ENCODE measurements at places on chromosomes 7 and 10.

DNA sequence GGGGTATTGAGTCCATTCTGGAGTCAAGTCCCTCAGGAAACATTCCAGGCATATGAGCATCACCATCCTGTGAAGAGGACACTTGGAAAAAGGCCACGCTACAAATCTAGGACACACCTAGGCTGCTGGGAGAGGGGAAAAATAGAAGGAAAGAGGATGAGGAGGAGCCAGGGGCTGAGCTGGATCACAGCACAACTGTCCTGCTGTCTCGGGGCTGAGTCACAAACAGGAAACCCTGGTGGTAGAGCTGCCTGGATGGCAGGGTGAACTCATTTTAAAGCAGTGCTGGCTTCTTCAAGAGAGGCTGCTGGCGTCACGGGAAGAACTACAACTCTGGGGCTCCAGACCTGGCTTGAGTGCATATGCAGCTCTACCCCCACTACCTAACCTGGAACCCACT, 151.5 kb downstream of the RNF216 start:
- no peak for DNase-seq

DNA sequence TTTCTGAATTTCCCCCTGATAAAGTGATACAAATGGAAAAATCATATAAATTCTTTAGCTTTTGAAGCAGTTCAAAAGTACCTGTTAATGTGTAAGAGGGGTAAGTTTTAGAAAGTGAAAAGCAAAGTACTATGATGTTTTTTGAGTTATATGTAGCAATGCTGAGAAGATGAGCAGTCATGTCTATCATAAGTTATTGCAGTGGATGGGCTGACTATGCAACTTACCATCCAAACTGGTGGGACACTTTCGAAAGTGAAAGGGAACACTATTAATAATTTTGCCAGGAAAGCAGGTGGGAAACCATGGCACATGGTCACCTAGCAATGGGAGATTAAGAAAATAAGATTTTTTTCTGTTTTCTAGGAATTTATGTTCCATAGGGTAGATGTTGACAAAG, 4.1 kb downstream of the MINPP1 start:
- DNase-seq = no peak

DNA sequence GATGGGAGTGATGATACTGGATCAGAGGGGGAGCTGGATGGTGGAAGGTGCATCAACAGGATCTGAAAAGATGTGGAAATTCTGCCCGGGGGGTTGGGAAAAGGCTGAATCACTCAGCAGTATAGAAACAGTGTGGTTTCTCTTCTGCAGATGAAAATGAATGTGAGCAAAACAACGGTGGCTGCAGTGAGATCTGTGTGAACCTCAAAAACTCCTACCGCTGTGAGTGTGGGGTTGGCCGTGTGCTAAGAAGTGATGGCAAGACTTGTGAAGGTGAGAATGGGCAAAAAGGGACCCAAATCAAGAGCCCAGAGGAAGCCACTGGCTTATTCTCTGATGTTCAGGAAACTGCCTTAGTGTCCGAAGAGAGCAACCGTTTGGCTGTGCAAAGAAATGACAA, 12.9 kb downstream of the OIT3 start:
- DNase-seq = no peak

GRCh38 chr7:15459018-15459615, 102.7 kb downstream of the AGMO start:
- no peak for DNase-seq

- DNase-seq = no peak
Observed at GRCh38 chr10:60434418-60435046, 44.9 kb upstream of the ANK3 start.

GRCh38 chr10:31153692-31154091, 122.0 kb upstream of the ZNF438 start:
- no peak for DNase-seq

DNA sequence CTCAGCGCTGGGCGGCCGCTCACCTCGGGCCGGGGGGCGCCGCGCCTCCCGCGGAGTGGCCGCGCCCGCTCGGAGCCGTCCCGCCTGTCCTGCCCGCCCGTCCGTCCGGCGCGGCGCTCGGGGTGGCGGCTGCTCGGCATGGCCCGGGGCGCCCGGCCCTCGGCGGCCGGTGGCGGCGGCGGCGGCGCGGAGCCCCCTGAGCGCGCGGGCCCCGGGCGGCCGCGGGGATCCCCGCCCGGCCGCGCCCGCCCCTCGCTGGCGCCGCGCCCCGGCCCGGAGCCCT, 338 bp downstream of the SDK1 start:
- no peak for DNase-seq

- no peak for DNase-seq
Observed at GRCh38 chr10:124390471-124391187, 28.1 kb downstream of the OAT start.

DNA sequence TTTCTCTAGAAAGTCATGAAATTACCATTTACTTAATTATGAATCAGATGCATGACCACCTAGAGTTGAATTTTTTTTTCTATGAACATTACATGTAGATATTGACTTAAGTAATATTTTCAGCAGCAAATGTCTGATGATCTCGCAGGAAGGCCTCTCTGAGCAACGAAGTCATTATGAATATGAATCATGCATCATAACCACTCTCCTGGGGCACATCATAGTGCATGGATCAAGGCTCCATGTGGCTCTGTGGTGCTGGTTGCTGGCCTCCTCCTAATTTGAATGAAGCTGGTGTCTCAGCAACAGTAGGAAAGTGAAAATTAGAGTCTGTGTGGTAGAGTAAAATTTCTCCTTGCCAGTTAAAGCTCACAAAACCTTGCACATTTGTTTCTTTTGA, 121.4 kb upstream of the INHBA start:
- DNase-seq = no peak

DNA sequence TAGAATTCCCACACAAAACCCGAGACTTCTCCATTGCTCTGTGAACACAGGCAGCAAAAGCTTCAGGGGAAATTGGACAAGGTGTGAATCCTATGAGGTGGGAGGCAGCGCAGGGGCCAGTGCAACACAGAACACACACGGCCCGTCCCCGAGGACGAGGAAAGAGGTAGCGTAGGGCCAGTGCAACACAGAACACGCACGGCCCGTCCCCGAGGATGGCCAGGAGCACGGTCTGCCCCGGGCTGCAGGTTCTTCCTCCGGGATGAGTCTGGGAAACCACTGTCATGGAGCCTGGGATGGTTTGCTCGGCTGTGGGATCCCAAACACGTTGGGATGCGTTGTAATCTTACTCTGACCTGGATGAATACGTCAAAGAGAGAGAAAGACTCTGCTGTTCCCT, 432.1 kb downstream of the GLRX3 start:
- DNase-seq = no peak

GRCh38 chr7:140923358-140924006, 1.2 kb downstream of the BRAF start:
- no peak for DNase-seq

GRCh38 chr7:157552295-157552993, 215.6 kb downstream of the DNAJB6 start:
- no peak for DNase-seq

DNA sequence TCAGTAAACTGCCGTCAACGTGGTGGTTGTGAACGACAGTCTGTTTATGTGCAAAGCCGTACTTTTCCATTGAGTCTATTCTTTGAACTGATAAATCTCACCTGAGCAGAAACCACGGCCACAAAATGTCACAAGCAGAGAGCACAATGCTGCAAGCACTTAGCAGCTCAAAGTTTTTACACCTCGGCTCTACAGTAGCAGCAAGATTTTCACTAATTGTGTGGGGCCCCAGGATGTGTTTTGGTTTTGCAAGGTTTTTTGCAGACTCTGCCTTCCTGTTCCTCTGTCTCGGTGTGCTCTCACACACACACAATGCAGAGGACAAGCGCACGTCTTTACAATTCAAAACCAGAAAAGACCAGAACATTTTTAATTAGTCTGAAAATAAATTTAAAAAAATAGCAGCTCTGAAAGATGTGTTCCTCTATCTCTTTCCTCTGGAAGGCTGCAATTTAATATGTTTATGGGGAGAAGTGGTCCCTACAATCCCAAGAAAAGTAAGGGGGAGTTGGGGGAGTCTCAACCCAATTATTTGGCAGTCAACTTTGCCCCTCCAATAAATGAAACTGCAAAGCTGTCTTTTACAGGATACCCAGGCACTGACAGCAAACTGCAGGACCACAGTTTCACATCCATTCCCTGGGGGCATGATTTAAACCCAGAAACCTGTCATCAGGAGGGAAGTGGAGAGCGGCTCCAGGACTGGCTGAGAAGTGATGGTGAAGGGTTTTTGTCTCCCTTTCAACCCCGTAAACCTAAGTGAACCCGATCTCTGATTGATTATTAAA, 73.8 kb upstream of the SFMBT2 start:
- DNase-seq = no peak

GRCh38 chr7:135193615-135194081, 17.7 kb downstream of the WDR91 start:
- no peak for DNase-seq

DNA sequence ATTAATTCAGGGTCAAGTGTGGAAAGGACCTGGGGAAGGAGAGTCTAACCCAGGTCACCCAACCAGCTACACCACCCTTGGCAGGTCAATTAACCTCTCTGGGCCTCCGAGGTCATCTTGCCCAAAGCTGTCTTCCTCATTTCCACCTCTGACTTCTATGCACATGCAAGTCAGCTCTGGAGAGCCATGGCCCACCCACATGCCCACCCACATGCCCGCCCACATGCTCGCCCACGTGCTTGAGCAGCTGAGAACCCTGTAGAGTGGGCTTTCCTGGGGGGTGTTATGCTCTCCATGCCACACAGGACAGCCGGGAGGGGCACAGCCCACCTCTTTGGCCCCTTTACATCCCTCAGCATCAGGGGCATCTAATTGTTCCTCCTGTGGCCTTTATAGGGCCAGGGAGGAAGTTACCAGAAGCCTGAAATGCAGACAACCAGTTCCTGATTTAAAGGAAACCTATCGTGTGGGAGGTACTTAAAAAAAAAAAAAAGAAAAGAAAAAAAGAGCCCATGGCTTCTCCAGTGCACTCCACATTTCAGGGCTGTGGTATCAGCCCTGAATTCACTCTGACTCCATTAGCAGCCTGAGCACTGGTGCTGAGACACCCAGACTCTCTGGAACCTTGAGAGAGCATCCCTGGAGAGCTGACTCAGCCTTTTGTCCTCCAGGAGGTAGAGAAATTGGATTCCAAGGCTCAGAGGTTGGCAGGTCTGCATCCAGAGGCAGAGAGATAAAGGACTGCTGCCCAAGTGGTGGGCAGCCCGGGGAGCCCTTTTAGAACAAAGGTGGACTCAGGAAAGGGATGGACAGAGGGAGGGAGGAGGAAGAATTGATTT, 176.2 kb upstream of the ZMIZ1 start:
- DNase-seq = no peak

DNA sequence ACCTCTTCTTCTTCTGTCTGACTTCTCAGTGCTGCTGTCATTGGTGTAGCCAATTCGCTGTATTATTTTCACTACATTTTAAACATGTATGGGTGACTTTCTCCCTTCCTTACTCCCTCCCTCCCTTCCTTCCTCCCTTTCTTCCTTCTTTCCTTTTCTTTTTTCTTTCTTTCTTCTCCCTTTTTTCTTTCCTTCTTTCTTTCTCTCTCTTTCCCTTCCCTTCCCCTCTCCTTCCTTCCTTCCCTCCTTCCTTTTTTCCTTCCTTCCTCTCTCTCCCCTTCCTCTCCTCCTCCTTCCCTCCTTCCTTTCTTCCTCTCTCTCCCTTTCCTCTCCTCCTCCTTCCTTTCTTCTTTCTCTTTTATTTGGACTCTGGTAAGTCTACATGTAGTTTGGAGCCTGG, 240.8 kb downstream of the GATA3 start:
- DNase-seq = no peak

GRCh38 chr7:20032741-20033140, 184.4 kb downstream of the MACC1 start:
- DNase-seq = no peak

DNA sequence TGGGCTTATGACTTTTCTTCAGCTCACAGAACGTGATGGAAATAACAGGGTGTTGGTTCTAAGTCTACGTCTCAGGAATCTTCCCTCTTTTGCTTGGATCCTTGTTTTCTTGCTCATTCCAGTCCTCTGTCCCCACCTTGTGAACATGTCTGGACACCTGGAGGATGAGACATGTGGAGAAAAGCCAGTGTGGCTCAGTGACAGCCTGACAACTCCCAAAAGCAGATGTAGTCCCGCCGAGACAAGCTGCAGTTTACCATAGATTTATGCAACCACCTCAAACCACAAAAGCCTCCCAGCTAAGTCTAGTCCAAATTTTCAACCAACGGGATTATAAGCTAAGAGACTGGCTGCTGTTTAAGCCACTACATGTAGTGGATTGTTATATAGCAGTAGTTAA, 476.1 kb downstream of the SH2D4B start:
- no peak for DNase-seq

Data from SHP77 treated with DMSO at 0.1 percent for 48 hours (cell line).